ENCODE measurements at places on chromosomes 13 and 19.

GRCh38 chr19:2360833-2361232 is 768 bp downstream of the TMPRSS9 start:
- DNase-seq = no peak

GRCh38 chr13:21055511-21056045 is 5.8 kb downstream of the LATS2 start:
- DNase-seq = no peak

- DNase-seq = no peak
These were observed 11.5 kb downstream of the PODNL1 start for GRCh38 chr19:13926715-13927114.

GRCh38 chr19:16660763-16661479 is at the start of gene TMEM38A:
Gene TMEM38A (plus strand): TSS chr19:16661139. CDS start chr19:16661218, 79 bp downstream.
- DNase-seq = no peak

DNA sequence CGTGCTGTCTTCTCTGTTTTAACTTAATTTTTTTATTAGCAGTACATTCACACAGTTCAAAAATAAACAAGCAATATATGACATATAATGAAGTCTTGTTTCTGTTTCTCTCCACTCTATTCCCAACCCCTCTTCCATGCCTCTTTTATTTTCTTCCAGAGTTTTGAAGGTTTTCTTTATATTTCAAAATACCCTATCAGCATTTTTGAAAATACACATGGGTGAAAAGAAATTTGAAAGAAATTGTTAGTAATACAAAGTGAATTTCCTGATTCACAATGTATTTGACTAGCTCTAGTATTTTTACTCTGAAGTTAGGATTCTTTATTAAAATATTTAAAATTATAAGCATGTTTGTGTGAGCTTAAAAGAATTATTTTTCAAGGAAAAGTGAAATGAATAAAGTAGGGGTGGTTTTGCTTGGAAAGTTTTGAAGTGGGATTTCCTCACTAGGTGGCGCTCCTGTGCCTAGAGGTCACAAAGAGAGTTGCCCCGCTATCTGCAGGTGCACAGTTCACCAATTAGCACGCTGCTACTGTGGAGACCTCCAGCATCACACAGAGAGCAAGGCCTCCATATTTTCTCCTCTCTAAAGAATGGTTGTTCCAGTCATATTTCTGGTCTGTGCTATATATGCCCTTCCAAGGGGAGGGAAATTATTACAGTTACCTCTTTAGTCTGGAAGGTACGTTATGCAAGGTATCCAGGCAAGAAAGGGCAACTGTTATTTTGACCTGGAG is 37.6 kb downstream of the SOX21 start:
- DNase-seq = peak; percentile 62

DNA sequence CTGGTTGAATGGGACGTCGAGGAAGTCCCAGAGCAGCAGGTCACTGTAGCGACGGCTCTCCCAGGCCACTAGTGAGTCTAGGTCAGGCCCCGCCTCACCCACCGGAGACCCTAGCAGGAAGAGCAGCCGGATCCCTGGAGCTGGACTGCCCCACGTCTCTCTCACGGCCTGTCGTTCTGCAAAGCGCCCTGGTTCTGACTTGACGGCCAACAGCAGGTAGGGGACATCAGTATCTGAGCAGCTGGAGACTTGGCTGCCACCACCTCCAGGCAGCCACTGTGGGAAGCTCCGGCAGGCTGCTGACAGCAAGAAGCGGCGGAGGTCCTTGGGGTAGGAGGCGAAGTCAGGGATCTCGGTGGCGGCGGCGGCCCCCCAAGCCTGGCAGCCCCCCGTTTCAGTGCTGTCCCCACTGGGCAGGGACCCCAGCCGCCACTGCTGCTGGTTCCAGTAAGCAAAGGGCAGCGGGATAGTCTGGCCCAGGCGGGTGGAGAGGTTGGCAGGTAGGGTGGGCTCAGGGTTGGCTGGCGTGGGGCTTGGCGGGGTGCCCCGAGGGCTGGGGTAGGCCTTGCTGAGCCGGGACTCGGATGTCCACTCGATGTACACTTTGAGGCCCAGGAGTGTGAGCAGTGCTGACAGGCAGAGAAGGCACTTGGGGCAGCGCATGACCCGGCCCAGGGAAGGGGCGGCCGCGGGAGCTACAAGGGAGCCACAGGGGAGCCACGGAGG is 895 bp downstream of the B3GNT8 start:
- no peak for DNase-seq

GRCh38 chr13:93955904-93956303 is 523.6 kb downstream of the DCT start:
- no peak for DNase-seq

- DNase-seq = no peak
These were observed 373.7 kb downstream of the DNAJC15 start for GRCh38 chr13:43397111-43397510.

DNA sequence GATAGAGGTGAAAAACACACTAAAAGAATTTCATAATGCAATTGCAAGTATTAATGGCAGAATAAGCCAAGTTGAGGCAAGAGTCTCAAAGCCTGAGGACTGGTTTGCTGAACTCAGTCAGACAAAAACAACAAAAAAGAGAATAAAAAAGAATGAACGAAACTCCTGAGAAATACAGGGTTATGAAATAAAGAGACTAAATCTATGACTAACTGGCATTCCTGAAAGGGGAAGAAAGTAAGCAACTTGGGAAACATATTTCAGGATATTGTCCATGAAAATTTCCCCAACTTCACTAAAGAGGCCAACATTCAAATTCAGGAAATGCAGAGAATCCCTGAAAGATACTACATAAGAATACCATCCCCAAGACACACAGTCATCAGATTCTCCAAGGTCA is 47.8 kb downstream of the UBL3 start:
- DNase-seq = no peak

- DNase-seq = no peak
These were observed 85.1 kb downstream of the KATNAL1 start for GRCh38 chr13:30222254-30222653.

DNA sequence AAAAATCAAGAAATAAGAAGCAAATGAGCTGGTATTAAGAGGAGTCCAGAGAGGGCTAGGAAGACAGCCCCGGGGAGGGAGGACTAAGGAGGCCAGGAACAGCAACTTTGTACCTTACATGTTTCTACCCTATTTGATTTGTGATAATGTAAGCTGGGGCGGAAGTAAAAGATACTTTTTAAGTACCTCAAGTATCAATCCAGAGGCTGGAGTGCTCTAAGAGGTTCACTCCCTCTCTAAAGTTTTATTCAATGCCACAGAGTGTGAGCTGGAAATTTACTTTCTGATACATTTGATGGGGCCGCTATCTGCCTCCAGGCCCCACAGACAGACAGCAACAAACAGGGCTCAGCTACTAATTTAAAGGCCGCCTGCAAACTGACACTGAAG is 11.4 kb downstream of the MLLT1 start:
- DNase-seq = no peak

- no peak for DNase-seq
These were observed 15.0 kb upstream of the SLC35E1 start for GRCh38 chr19:16586991-16587832.

GRCh38 chr13:103812971-103813370 is 746.8 kb upstream of the SLC10A2 start:
- no peak for DNase-seq

DNA sequence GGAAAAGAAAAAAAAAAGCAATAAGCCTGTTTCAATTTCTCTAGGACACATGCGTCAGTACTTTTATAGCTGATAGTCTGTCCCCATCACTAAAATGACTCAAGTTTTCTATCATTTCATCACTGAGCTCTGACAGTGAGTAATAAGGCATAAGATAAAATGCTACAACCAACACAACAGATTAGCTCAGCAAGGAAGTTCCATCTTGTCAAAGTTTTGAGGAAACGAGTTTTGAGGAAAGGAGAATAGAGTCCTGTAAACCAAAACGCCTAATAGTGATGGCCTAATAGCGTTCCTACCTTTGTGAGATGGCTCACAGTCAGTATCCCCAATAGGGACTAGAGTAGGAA is 145.1 kb downstream of the LACC1 start:
- DNase-seq = no peak

GRCh38 chr19:1767464-1767933 is 14.2 kb downstream of the ONECUT3 start:
- peak; percentile 51 for DNase-seq

DNA sequence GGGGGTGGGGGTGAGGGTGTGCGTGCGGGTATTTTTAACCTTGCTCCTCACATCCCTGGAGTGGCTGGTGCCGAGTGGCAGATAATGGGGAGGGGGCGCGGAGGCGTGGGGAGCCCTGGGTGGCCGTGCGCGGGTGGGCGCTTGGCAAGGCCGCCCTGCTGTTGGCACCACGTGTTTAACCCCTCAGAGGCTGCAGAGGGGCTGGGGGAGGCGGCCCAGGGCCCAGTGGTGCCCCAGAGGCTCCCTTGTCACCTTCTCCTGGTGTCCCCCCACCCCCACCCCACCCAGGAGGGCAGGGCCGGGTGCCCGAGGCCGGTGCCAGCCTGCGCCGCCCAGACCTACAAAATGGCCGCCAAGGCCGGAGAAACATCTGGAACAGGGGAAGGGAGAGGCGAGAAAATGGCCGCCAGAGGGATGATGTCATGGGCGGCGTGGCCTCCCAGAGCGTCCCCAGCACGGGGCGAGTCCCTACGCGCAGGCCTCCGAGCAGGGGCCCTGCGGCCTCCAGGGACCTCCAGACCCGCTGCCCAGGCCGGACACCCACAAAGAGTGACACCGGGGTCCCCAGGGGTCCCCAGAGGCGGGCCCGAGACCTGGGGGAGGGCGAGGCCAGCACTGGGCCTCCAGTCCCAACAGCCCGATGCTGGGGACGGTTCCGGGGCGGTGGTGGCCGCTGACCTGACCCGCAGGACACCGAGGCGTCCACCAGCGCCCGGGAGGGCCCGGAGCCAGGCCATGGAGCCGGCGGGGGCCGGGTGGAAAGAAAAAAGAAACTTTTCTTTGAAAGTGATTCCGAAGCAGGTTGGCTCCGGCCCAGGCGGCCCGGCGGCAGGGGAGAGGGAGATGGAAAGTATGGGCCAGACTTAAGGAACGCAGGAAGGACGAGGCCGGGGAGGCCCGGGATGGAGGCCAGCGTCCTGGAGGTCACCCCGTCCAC is 38.2 kb downstream of the NFIC start:
- DNase-seq = no peak

GRCh38 chr13:25633093-25633492 is 261.3 kb downstream of the ATP8A2 start:
- DNase-seq = no peak

DNA sequence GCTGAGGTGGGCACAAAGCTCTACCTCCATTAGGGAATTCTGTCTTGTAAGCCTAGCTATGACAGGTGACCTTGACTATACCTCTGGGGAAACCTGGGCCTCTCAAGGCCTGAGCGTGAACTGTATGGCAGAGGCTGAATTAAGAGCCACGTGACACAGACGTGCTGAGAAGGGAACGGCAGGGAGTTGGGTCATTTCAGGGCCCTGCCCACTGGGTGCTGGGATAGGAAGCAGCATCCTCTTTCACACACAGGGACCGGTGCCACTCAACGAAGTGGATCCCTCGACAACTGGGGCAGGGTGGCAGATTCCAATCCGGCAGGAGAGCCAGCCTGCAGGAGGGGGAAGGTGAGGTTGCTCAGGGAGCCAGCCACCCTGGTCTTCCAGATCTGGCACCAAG is 9.2 kb downstream of the ASF1B start:
- no peak for DNase-seq

GRCh38 chr13:46615888-46616531 is 63.0 kb downstream of the LRCH1 start:
- no peak for DNase-seq

GRCh38 chr19:2231621-2232221 is 4.4 kb downstream of the PLEKHJ1 start:
- DNase-seq = no peak

DNA sequence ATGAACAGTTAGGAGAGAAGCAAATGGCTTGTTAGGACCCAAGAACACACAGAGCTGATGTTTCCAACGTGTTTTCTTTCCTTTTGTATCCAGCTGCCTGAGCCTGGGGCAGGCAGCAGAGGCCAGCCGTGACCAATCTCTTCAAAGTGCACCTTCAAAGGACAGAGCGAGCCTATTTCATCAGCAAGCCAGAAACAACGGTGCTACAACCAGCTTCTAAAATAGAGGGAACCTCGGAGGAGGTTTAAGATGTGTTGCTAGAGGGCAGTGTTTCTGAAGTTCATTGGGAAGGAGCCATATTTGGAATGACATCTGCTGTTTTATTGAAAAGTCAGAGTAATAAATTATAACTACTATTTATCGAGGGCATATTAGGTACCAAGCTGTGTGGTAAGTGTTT is 56.2 kb upstream of the RFC3 start:
- no peak for DNase-seq

DNA sequence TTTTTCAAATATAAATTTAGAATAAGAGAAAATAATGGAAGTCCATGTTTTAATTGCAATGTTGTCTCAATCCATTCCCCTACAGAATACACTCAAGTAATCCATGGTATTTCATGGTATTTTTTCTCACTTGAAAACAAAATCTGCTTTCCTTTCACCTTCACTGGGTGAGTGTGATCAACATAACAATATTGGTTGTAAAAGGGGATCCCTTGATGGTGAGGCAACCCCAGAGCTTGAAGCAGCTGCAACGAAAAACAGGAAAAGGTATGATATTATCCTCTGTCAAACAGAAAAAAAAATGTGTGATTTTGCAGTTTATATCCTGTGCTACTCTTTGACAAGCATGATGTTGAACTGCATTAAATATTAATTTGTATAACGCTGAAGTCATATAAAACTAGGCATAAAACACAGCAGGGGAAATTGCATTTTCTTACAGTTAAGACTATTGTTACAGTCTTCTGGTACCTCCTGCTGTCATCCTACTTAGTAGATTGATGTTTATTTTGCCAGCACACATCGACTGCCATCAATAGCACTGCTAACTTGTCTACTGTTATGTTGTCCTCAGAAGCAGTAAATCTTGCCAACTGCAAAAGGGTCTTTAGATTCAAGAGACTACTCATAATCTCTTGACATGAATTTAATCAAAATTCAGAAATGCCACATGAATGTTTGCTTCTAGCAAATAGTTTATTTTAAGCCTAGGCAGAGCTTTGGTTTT is 373.1 kb upstream of the MIR17HG start:
- DNase-seq = no peak

GRCh38 chr13:20405691-20406090 is 120.0 kb downstream of the CRYL1 start:
- no peak for DNase-seq

- DNase-seq = no peak
These were observed 23.9 kb downstream of the EDNRB start for GRCh38 chr13:77894743-77895142.

GRCh38 chr13:39688699-39689405 is 33.4 kb downstream of the COG6 start:
- DNase-seq = no peak

- peak; percentile 59 for DNase-seq
These were observed 746.6 kb downstream of the UQCRFS1 start for GRCh38 chr19:28466107-28467045.

- no peak for DNase-seq
These were observed 372.7 kb downstream of the ZNF536 start for GRCh38 chr19:30744741-30745475.
